Stimulated activated CD4-positive, alpha-beta T cell treated with anti-CD3 and anti-CD28 coated beads, Interleukin-1b, Interleukin-23, amount 100 ng/mL, for 4 hours (primary cell): ENCODE measurements at places on chromosomes 12 and 14.

- no peak for DNase-seq
Observed at GRCh38 chr14:54739514-54739913, 163.1 kb downstream of the GCH1 start.

DNA sequence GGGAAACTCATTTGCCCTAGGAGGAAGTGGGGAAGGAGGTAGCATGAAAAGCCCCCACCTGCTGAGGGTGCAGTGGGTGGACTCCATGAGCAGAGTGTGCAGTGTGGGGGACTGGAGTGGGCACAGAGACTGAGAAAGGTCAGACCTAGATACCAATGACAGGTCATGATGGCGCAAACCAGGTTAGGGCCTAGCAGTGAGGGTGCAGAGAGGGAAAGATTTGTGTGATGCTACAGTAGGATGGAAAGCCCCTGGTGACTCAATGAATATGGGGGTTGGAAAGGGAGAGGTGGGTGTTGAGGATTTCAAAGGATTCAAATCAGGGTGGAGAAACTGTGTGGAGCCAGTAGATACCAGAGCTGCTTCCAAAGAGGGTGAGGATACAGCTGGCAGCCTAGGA, 319.2 kb downstream of the DPF3 start:
- no peak for DNase-seq

- no peak for DNase-seq
Observed at GRCh38 chr14:30242744-30243143, 315.1 kb upstream of the PRKD1 start.

GRCh38 chr14:71324767-71325272, 417.6 kb downstream of the PCNX1 start:
- peak; percentile 5 for DNase-seq

DNA sequence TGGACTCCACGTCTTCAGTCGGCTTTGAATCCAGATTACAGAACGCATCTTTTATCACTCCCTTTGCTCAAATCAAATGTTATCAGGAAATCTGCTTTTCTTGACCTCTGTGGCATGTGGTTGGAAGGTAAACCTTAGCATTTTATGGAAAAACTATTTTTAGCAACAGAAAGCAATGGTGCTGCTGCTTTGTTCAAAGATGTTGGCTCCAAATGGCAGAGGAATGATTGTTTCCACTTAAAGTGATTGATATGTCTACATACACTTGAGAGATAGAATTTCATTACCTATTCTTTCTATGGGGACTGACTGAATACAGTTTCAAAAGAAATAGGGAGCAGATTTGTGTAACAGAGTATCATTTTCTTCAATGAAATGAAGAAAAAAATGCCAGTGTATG, 761.2 kb downstream of the NOVA1 start:
- no peak for DNase-seq

GRCh38 chr14:72699852-72700257, 194.0 kb downstream of the DPF3 start:
- DNase-seq = no peak

- DNase-seq = no peak
Observed at GRCh38 chr12:98244136-98244535, 271.3 kb upstream of the TMPO start.

DNA sequence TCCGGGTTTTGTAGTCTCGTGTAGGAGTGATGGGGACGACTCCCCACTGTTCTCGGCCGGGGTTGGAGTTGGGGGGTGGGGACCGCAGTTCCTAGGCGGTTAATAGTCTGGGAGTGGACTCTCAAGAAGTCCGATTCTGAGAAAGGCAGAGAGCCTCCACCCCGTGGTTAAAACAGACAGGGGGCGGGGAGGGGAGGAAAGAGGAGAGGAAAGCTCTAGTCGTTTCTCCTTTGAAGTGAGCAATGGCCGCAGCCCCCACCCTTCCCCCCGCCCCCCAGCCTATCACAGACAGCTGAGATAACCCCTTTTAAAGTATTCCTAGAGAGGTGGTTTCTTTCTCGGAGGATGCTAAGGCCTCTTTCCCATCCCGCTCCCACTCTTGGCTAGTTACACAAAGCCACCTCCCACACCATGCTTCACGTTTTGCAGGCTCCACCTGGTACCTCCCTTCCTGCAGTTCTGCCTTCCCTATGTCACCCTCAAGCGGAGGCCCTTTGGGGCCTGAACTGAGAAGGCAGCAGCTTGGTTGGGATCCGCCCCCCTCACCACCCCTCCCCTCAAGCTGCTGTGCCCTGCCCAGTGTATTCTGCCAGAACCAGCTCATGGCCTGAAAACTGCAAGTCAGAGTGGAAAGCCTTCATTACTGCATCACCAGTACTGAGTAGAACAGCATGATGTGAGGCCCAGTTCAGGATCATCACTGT, 853 bp downstream of the USP5 start:
- DNase-seq = peak; percentile 29

- DNase-seq = no peak
Observed at GRCh38 chr14:97077253-97077653, 280.1 kb downstream of the VRK1 start.

DNA sequence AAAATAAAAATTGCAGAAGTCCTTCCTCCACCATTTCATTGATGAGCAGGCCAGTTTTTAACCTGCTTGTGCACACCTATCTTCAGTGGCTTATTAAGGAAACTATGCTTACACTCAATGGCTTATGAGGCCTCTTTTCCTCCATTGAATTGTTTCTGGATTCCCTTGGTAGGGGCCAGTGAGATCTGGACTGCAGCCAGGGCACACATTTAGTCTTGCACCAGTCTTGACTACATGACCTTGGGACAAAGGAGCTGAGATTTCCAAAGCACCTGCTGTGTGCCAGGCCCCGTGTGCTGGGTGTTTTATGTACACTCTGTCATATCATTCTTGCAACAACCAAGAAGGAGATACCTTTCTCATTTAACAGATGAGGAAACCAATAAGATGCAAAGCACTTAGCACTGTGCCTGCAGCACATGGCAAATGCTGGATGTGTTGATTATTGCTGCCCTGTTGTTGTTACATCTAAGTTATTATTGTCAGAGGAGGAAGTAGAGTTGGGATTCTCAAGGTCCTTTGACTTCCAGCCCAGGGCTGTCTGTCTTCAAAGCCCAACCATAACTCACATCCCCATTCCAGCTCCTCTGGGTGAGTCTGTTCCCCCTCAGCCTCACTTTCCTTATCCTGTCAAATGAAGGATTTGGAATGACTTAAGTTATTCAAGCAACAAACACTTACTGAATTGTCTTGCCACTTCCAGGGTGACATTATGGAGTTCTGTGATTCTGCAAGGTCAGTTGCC, 31.6 kb upstream of the RIN3 start:
- no peak for DNase-seq

DNA sequence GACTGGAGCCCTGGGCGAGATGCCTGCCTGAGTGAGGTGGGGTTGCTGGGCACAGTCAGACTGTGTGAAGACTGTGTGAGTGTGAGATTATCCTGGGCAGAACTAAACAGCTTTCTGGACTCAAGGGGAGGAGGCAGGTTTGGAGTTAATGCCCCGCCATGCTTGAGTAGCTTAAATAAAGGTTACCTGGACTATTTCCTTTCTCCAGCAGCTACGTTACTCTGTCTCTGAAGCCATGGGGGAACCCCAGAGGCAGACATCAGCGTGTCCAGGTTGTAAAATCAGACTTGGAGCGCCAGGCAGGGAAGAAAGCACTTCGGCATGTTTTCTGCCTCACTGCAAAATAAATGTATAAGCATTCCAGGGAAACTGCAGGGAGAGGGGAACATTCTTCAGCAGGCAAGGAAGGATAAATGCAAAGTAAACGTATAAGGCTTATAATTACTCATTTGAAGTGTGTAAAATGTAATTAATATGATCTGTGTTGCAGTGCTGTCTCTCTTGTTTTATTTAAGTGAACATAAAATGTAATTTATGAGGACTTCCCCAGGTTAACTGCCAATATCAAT, 129.7 kb downstream of the CHST11 start:
- DNase-seq = no peak

DNA sequence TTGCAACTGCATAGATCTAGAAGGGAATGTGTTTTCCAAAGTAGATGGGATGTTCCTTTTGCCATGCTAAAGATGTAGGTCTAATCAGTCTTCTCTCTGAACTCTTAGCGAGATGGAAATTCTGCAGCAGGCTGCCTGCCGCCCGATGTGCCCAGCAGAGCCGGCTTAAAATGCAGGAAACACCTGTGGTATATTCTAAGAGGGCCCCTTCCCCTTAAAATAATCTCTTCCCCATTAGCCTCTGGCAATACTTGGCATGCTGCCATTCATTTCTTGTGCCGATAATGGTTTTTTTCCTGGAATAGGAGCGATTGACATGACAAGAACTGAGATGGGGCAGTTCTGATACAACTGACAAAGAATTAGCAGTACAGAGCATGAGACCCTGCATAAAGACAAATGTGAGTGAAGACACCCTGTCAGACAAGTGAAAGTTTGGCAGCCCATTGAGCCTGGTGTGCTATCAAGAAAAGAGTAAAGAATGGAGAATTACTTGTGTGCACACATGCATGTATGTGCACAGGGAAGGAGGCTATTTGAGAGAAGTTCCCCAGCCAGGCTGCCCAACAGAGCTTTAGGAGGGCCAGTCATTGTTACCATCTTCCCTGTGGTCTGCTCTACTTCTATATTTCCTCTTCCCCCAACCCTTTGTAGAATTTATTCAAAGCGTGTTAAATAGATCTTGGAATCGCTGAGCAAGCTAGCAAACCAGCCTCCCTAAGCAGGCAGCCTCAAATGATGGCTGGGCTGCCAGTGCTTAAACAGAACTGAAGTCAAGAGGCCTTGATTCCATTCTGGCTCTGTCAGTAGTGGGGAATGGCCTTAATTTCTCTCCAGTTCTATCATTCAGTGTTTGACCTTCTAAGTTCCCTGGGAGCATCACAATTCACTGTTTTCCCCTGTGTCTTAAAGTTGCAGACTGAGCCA, 29.6 kb upstream of the NTF3 start:
- DNase-seq = no peak

- no peak for DNase-seq
Observed at GRCh38 chr12:19217446-19217845, 87.9 kb downstream of the PLEKHA5 start.

DNA sequence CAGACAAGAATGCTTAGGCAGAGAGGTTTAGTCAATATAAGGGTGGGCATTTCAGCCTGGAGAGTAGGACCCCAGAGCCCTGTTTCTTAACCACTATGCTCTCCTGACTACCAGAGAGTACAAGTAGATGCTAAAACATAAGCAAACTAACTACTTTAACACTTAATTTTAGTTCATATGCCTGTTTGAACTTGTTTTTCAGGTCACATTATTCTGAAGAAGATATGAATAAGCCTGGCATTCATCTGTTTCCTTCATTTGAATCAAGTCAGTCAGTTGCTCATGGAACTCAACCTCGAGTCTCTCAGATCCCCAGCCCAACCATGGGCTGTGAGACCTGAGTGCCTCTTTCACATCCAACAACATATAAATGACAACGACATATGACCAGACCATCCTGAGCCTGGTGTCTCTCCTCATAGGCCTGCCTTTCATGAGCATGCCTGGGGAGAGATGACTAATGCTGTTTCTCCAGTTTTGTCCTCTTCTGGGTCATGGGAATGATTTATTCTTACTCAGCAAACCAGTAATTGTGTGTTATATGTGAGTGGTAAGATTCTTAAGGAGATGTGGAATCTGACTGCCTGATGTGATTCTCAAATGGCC, 251.1 kb upstream of the BTG1 start:
- DNase-seq = no peak

GRCh38 chr12:20004952-20005351, 363.4 kb upstream of the PDE3A start:
- DNase-seq = no peak

GRCh38 chr14:73269729-73270531, 32.6 kb downstream of the PAPLN start:
- DNase-seq = no peak

- DNase-seq = no peak
Observed at GRCh38 chr14:88825078-88825458, 617 bp downstream of the TTC8 start.

DNA sequence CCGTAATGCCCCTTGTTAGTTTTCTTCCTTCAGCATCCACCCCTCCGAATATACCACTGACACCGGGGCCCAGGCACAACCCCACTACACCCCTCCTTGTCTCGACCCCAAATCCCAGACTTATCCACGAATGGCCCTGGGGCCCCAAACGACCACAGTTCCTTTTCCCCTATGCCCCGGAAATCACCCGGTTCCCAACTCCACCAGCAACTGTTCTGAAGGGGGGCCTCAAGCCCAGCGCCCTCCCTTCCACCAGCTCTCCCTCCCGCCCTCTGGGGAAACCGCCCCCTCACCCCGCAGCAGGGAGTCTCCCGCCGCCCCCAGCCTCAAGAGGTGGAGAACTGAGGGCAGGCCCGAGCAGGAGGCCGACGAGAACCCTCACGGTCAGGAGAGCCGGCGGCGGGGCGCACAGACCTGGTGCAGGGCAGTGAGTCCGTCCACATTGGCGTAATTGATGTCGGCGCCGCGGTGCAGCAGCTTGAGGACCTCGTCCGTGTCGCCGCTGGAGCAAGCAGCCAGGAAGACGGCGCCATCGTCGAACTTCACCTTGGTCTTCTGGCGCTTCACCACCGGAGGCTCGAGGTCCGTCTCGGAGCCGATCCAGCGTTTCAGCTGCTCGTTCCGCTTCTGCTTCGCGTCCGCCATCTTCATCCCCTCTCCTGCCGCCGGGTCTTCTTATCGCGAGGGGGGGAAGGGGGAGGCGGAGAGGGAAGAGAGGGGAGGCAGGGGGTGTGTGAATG, 446 bp downstream of the PPP1R12A start:
- peak; percentile 20 for DNase-seq

DNA sequence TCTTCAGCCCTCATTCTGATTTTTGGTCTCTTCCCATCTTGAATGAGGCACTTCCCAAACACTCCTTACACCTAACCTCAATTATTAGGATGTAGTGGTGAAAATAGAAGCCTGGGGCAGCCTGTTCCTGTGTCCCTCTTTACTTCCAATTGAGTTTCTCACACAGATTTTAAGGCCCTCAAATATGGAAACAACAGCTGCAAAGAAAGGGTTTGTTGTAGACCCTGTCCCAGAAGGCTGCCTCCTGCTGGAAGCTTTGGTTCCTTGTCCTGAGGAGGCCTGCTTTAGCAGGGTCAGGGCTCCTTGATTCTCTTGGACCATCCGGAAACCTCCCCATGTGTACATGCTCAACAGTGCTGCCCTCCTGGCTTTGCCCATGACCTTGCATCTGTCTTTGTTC, 101.3 kb downstream of the TGFB3 start:
- no peak for DNase-seq

GRCh38 chr14:50542941-50543418, 10.6 kb upstream of the MAP4K5 start:
- peak; percentile 24 for DNase-seq
